ENCODE measurements at places on chromosomes 5 and 9.

- no peak for DNase-seq
Observed at GRCh38 chr9:27659571-27659970, 86.3 kb upstream of the C9orf72 start.

DNA sequence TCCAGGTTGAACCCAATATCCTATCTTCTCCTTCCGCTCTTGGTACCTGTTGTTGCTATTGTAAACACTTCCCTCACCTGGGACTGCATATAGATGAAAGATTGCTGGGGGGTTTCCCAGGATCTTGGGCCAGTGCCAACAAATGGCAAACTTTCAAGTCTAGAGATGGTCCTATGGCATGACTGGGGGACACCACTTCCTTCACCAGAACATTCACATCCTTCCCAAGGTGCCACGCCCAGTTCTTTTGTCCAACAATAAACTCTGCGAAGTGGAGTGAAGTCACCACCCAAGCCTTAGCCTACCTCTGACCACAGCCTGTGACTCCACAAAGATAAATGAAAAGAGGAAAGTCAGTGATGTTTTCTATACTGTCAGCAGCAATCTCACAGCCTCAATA lies 34.4 kb downstream of the DOCK8 start:
- DNase-seq, result no peak

DNA sequence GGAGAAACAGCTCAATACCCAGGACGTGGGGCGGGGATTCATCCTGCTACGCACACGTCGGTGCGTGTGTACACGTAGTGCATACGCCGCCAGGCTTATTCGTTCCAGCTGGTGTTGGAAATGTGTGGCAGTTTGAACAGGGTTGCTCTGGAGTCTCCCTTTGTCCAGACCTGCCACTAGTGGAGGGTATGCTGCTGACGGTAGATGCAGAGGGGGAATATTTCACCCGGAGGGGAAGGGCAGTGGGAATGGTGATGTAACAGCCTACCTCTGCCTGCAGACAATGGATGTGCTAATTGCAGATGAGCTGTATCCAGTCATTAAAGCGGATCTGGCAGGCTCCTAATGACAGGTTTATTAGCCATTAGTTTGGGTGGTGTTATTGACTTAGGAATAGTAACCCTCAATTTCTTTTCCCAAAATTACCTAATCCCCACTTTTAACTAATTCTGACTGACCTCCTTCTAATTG lies 142.7 kb downstream of the PAX5 start:
- no peak for DNase-seq

DNA sequence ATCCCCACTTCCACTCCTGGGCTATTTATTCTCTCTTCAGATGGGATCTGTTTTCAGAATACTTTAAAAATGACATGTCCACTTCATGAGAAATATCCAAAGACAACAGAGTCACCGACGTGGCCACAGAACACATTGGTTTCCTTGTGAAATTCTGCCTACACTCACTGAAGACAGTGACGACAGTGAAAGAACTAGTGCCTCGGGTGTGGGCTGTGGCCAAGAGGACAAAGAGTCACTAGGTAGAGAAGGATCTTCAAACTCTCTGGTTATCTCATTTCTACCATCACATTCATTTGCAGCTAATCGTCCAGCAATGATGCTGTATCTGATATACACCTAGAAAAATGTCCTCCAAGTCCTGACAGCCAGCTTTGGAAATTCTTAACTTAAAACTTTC lies 59.1 kb downstream of the HABP4 start:
- DNase-seq, result no peak

DNA sequence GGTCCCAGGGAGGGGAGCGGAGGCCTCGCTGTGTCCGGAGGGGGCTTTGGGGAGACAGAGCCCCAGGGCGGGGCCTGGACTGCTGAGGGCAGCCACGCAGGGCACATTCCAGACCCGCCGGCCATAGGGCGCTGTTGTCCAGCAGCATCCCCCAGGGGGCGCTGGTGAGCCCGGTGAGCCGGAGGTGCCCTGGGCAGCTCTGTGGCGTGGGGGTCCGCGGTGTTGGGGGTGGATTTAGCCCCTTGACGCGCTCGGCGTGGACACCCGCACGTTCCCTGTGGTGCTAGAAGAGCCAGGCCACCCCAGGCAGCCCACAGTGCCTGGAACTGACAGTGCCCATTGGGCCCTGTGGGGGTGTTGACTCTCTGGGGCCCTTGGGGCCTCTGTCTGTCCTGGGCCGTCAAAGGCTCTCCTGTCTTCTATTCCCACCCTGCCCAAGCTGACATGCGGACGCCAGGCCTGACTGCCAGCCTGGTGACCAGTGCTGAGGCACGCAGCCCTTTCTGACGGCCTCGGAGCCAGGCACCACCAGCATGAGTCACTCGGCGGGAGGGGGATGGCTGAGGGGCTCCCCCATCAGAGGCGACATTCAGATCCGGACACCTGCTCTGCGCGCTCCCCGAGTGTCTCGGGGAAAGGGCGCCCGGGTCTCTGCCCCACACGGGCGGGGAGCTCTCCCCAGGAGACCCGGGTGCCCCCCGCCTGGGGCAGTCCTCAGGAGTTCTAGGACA lies 23.9 kb downstream of the TPPP start:
- no peak for DNase-seq

- no peak for DNase-seq
Observed at GRCh38 chr5:129216001-129216400, 121.5 kb downstream of the ISOC1 start.

- DNase-seq, result no peak
Observed at GRCh38 chr9:132056717-132057560, 22.7 kb downstream of the MED27 start.

- DNase-seq, result no peak
Observed at GRCh38 chr5:150313501-150313900, 10.8 kb upstream of the ARSI start.

- DNase-seq, result no peak
Observed at GRCh38 chr5:72394688-72395087, 74.5 kb downstream of the PTCD2 start.

GRCh38 chr5:107169867-107170266 lies 500.9 kb downstream of the EFNA5 start:
- DNase-seq, result no peak

DNA sequence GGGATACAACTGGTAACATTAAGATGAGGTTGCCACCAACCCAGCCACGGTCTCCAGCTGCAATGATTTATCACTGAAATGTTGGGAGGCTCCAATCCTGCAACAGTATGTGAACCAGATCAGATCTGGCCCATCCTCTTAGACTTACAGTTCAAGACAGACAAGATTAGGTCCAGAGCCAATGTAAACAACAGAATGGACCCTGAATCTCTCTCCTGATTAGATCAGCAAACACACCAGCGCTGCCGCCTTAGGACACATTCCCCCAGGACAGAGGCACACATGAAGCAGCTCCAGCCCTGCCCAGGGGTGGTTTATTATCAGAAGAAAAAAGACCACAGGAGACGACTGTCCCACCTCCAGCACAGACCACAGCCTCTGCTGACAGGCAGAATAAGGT lies 82.1 kb downstream of the SLIT3 start:
- no peak for DNase-seq

DNA sequence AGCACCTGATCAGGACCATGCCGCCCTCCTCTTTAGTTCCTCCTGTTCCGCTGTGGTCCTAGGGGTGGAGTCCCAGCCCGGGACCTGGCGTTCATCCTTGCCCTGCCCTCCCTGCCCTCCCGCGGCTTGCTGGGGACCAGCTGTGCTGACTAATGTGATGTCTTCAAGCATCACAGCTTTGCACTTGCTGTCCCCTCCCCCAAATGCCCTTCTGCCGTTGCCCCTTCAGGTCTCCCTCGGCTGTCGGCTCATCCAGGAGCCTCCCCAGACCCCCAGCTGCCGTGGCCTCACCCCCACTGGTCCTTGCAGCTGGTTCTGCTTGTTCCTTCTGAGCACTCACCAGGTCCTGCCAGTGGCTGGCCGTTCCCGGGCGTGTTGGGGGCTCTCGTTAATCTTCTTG lies 19.9 kb downstream of the RXRA start:
- DNase-seq, result no peak

DNA sequence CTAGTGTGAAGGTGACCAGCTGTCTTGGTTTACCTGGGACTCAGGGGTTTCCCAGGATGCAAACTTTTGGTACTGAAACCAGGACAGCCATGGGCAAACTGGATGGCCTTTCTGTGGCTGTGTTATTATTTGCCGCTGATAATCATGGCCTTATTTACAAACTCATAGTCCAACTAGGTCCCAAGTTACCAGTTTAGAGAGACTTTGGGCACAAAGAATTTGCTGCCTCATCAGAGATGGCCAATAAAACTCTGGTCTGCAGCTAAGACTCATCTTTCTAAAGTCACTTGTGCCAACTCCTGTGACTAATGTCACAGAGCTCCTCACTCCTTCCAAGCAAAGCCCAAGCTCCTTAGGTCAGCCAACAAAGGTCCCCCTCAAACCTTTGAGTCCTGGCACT lies 47.5 kb upstream of the PLPP6 start:
- DNase-seq, result no peak

- DNase-seq, result no peak
Observed at GRCh38 chr9:76761448-76761847, 2.8 kb upstream of the PCA3 start.

- no peak for DNase-seq
Observed at GRCh38 chr5:174246743-174247142, 201.2 kb downstream of the NSG2 start.

GRCh38 chr5:145855763-145856267 lies 17.0 kb downstream of the GRXCR2 start:
- no peak for DNase-seq

DNA sequence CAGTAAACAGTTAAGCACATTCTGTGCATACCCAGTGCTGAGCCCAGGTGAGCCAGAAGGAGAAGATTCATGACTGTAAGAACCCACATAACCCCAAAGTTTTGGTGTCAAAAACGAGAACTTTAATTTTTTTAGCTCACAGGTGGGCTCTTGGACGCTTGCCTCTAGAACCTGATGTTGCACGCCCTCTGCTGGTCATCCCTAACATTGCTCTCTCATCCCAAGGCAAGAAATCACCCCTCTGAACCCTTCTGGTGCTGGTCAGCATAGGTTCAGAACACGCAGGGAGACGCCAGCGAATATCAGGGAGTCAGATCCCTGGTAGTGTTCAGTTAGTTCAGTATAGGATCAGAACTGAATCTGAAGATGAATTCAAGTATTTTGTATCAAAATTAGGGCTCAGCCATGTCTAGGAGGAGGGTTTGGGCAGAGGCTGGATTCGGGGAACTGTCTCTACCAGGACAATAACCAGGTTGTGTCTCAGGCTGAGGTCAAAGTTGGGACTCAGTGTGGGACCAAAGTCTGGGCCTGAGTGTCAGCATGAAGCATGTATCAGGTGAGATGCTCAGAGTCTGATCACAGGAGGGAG lies 4.1 kb upstream of the DNAJB5 start:
- DNase-seq, result no peak

GRCh38 chr5:65858316-65858715 lies 68.1 kb upstream of the ERBIN start:
- no peak for DNase-seq

GRCh38 chr9:101739311-101739710 lies 864 bp upstream of the GRIN3A start:
- no peak for DNase-seq

Data from renal cortex interstitium (tissue), 15 donors.